ENCODE measurements at places on chromosomes 2 and 18.

GRCh38 chr18:32934201-32934600 lies 161.4 kb upstream of the KLHL14 start:
- no peak for DNase-seq

GRCh38 chr2:237765875-237766274 lies 32.7 kb upstream of the RBM44 start:
- no peak for DNase-seq

DNA sequence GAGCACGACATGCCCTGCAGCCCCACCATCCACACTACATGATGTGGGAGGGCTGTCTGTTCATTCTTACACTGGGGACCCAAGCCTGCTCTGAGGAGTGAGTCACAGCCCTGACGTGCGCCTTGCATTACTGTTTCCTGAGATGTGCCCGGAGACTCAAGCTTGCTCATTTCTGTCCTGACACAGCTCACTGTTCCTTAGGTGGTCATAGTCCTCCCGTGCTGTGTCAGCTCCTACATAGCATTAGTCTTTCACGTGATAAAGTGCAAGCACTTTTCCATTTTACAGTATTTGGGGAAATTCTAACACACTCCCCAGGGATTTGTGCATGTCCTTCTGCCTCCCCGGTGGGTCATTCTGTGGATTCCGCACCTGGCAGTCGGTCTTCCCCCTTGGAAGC lies 46.2 kb upstream of the TRIM43B start:
- DNase-seq, result no peak

GRCh38 chr2:142134911-142135310 lies 4.1 kb upstream of the LRP1B start:
- DNase-seq, result no peak

GRCh38 chr18:5389356-5389755 lies 93.8 kb upstream of the ZBTB14 start:
- DNase-seq, result no peak

- DNase-seq, result no peak
Observed at GRCh38 chr2:164624316-164624715, 3.0 kb upstream of the GRB14 start.

- DNase-seq, result no peak
Observed at GRCh38 chr2:54212456-54212855, 43.6 kb downstream of the TSPYL6 start.

DNA sequence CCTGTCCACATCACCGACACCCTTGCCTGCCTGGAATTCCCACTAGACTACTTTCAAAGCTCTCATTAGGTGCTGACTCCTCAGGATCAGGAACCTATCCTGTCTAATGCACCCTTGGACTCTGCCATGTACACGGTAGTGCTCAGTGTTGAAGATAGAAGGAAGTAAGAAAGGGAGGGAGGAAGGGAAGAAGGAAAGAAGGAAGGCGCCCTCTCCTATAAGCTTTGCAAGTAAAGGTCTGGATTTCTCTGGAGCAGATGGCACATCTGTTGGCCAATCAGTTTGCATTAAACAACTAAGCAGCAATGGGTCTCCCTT lies 45.3 kb downstream of the SCTR start:
- DNase-seq, result no peak

Measured in NCI-H2029 treated with DMSO at 0.1 percent for 48 hours (cell line).